Hematopoietic multipotent progenitor cell treated with erythropoietin and hydrocortisone succinate and interleukin-3 and kit ligand, for 4 days (in vitro differentiated cells): ENCODE measurements at places on chromosomes 7 and 10.
A peak's percentile ranks its signal among the peaks of the same experiment; 100 is the strongest.

GRCh38 chr10:97426776-97427570 is 982 bp downstream of the PGAM1 start:
- DNase-seq = peak; percentile 42

GRCh38 chr10:128102480-128103228 is 23.6 kb downstream of the MKI67 start:
- peak; percentile 10 for DNase-seq

DNA sequence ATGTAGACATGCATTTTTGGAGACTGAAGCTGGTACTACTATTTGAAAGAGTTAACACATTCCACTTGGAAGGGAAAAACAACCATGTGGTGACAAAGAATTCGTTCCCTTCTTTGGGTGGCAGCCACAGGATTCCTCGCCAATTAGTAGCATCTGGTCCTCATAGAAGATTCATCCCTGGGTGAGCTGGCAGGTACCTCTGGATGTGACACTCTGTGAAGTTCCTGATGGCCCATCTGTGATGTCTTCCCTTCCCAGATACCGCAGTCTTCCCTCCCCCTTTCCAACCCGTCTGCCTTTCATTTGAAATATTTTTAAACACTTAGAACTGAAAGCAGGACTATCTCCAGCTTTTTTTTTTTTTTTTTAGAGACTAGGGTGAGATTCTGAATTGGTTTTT is 569.5 kb downstream of the TYW1 start:
- DNase-seq = no peak

DNA sequence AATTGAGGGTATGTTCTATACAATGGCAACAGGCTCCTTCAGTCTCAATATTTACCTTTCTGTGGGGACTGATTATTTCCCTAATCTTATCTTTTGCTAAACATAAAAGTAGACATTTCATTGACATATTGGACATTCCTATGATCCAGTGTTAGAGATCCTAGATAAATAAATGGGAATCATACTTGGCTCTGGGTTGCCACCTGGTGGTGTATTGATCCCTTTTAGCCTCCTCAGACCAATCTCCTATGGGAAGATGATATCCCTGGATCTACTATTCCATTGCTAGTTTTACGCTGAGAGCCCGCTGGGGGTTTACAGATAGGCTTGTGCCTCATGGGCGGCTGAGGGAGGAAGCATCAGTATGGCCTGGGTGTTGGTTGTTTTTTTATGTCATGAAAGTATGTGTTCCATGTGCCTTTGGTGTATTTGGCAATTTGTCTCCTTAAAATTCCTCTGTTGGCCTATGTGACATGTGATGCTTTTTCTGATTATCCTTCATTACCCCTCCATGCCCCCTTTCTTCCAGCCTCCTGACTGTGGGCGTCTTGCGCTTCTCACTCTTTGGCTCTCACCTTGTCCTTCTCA is 18.8 kb downstream of the CELF2 start:
- no peak for DNase-seq

DNA sequence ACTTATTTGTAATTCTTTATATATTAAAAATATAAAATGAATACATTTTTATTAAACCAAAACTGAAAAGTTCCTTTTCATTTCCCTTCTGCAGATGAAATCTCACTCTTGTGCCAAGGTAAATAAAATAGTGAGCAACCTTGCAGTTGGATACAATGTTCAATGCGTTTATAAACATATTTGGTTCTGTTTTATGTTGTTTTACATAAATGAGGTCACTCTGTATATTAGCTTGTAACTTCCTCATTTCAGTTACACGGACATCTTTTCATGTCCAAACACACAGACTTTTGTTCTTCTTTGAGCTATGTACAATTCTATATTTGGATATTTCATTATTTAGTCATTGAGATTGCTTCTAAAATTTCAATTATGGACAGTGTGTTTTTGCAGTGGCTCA is 107.7 kb downstream of the BBS9 start:
- peak; percentile 24 for DNase-seq

DNA sequence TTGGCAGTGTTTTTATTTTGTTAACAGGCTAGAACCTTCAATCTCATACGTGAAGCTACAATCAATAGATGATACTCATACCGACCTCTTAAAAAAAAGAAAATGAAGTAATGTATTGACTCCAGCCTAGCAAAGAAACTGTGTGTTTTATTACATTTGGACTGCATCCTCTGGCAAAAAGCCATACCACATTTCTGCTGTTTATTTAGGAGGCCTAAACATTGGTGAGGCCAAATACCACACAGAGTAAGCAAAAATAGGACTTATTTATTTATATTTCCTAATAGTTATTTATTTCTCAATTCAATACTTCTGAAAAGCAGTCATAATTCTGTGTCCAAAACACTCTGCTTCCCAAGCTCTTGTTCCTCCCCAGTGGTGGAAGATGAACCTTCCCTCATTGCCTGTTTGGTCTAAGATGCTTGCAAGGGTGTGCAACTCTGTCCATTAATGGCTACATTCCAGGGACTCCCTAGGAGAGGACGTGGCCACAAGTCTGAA is 398.8 kb upstream of the KLF6 start:
- DNase-seq = no peak

DNA sequence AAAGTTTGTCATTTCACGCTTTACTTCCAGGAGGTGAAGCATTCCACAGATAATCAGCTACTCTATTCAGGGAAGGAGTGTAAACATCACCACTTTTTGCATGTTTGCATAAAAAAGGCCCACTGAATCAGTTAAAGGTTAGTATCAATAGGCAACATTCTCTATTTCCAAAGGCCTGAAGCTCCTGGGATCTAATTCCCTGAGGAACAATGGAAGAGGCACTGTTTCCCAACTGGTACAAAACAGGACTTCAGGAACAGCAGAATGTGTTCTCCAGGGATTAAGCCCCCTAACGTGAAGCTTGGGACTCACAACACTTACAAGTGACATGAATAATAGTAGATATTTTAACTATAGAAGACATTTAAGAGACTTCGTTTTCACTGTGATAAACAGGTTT is 6.1 kb downstream of the LRRN3 start:
- no peak for DNase-seq

- DNase-seq = no peak
Measured at GRCh38 chr7:15715435-15715834, 29.0 kb upstream of the MEOX2 start.
